HuH-7 (cell line): ENCODE measurements at places on chromosomes 6 and 20.

DNA sequence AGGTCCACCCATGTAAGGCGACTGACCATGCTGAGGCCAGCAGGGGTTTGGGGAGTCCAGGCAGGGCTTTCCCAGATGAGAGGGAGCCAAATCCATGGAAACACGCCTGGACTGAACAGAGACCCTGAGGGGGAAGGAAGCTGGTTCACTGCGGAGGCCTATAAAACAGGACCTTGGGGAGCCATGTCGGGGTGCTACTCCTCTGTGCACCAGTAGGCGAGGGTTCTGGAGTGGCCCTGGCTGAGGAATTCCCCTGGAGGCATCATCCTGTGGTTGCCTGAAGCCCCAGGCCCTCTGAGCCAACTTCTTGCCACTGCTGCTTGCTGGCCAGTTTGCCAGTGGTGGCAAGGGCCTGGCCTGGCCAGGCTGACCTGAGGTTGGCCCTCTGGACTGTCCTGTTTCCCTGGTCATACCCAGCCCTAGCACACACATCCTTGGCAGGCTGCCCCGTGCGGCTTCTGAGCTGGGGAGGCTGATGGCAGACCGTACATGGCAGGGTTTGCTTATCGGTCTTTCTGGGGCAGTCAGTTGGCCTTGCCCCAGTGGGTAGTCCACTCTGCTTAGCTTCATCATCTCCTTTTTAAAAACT is 2.2 kb upstream of the LRRN4 start:
- DNase-seq, result no peak

DNA sequence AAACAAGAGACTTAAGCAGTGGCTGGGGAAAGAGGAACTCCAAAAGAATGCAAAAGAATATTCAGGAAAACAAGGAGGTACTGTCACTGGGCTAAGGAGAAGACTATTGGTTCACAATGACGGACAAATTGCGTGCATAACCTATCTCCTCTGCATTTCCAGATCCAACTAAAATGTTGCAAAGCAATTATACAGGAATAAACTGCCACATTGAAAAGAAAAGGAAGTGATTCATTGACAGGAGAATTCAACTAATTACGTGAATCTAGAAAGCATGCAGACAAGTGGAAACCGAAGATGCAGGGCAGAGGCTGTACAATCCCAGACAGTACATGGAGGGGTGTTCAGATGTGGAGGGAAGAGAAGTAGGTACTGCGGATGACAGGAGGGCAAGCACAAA is 152.8 kb upstream of the RIPOR2 start:
- no peak for DNase-seq

DNA sequence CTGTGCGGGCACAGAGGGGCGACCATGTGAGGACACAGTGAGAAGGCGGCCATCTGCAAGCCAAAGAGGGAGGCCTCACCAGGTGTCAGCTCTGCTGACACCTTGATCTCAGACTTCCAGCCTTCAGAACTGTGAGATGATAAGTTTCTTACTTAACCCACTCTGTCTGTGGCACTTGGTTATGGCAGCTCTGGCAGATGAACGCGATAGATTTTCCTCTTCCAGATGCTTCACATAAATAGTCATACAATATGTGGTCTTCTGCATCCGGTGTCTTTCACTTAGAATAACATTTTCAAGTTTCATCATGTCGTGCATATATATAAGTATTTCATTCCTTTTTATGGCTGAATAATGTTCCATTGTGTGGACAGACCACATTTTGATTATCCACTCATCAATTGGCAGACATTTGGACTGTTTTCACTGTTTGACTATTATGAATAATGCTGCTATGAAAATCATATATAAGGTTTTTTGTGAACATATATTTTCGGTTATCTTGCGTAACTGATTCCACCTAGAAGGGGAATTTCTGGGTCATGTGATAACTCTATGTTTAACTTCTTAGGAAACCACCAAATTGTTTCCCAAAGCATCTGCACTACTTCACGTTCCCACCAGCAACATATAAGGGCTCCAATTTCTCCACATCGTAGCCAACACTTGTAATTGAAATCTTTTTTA is 30.2 kb downstream of the PRR18 start:
- no peak for DNase-seq

- no peak for DNase-seq
These were observed 45.4 kb downstream of the SYNJ2 start for GRCh38 chr6:158026901-158027589.

DNA sequence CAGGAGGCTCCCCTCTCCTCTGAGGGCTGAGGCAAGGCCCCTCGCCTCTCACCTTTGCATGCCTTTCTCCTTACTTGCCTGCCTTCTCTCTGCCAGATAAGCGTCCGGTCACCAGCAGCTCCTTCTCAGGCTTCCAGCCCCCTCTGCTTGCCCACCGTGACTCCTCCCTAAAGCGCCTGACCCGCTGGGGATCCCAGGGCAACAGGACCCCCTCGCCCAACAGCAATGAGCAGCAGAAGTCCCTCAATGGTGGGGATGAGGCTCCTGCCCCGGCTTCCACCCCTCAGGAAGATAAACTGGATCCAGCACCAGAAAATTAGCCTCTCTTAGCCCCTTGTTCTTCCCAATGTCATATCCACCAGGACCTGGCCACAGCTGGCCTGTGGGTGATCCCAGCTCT is 21.3 kb upstream of the PPARD start:
- DNase-seq, result no peak

DNA sequence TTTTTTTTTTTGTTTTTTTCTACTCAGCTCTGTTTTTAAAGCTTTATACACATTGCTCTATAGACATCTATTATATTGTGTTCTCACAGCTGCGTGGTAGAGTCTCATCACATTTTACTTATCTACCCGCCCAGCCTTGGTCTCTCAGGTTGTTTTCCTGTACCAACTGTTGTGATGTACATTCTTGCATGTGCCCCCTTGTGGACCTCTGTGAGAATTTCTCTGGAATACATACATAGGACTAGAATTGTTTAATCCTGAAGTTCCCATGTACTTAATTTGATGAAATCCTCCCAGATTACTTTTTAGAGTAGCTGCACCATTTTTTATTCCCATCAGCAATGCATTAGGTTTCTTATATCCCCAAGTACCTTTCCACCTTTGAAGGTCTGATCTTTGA is 40.4 kb upstream of the TINAG start:
- peak; percentile 2 for DNase-seq

DNA sequence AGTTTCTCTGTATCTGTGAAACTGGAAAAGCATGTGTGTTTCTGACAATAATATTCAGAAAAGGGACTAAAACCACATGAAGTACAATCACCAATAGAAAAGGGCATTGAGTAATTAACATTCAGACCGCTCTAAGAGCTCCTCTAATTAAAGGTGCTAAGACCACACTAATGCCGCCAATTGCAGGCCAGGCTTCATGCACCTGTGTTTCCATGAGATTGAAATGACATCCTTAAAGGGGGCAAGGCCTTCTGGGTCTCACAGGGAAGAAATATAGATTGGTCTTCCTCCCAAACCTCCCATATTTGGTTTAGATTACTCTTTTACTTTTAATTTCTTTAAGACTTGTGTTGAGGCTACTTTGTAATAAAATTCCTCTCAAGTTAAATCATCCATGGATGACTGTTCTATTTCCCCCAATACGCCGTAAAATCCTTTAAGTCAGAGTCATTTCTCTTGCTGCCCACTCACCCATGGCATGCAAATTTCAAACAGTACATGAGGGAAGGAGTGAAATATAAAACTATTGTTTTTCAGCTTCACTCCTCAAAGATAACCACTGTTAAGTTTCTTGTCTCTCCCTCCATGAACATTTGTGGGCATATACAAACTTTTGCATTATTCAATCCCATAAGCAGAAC is 110.6 kb downstream of the UBE3D start:
- DNase-seq, result no peak

DNA sequence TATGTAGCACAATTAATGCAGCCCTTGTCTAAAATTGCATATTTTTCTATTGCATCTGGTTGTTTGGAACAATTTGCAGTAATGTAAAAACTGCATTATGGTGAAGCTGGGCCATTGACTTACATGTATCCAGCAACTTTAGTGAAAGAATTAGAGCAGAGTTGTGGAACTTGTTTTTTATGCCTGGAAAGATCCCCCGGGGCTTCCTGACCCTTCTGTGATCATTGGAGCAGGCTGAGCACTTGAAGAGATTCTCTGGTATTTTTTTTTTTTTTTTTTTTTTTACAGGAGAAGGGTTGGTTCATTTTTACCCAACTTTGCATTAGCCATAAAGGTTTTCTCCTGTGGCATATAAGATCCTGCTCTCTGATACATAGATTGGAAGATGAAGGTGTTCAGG is 45.0 kb downstream of the LIN28B start:
- no peak for DNase-seq

- DNase-seq, result no peak
These were observed 112.1 kb upstream of the EYS start for GRCh38 chr6:65819152-65819551.

DNA sequence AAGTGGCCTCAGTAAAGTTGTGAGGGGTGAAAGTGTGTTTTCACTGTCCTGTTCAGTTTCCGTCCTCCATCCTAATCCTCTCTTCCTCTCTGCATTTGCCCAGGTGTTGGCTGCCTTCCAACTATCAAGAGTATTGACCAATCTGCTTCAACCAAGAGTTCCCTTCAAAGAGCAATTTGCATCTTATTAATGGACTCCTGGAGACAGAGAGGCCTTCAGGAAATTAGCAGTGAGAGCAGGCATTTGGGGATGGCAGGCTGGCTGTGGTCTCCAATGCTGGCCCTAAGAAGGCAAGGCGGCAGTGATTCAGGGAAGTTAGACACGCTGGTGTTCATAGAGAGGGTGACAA is 77.2 kb downstream of the GPR6 start:
- no peak for DNase-seq

GRCh38 chr6:85449818-85450759 is at the start of gene NT5E:
NT5E (plus strand) TSS chr6:85450083; CDS start chr6:85450140, 57 bp downstream.
- peak; percentile 82 for DNase-seq

DNA sequence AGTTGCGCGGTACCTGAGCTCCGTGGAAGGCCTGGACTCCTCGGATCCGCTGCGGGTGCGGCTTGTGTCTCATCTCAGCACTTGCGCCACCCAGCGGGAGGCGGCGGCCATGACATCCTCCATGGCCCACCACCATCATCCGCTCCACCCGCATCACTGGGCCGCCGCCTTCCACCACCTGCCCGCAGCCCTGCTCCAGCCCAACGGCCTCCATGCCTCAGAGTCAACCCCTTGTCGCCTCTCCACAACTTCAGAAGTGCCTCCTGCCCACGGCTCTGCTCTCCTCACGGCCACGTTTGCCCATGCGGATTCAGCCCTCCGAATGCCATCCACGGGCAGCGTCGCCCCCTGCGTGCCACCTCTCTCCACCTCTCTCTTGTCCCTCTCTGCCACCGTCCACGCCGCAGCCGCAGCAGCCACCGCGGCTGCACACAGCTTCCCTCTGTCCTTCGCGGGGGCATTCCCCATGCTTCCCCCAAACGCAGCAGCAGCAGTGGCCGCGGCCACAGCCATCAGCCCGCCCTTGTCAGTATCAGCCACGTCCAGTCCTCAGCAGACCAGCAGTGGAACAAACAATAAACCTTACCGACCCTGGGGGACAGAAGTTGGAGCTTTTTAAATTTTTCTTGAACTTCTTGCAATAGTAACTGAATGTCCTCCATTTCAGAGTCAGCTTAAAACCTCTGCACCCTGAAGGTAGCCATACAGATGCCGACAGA is 9.9 kb downstream of the HEY2 start:
- DNase-seq, result peak; percentile 86

DNA sequence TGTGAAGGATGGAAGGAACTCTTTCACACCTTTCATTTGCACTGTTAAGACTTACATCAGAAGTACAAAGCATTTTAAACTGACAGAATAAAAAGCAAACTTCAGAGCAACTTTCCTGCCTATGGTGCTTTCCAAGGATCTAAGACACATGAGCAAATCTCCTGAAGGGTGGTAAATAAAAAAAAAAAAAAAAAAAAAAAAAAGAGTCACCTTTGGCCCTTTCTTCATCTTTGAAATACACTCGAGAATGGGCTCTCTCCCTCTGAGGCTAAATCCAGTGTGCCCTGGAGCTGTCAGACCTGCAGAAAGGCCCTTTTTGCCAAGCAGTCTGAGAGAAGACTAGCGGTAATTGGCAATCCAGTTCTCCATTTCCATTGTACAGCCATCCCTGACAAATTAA is 1113.8 kb upstream of the FLRT3 start:
- no peak for DNase-seq

DNA sequence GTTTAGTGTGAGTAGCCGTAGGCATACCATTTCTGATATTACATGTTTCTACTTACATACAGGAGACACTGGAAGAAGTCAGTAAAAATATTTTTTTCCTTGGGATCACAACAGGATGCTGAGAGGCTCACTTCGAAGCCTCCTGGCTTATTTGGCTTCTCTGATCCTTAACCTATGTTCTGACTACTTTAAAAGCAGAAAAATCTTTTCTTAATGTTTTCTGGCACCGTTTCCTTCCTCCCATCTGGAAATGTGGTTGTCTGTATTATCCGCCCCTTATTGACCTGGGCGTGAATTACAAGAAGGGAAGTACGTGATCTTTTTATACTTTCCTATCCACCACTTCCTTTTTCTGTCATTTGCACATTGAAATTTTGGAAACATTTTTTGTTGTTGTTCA is 379.6 kb downstream of the COL12A1 start:
- DNase-seq, result no peak

- DNase-seq, result no peak
These were observed 7.4 kb upstream of the LAMP5 start for GRCh38 chr20:9506964-9507369.

- DNase-seq, result no peak
These were observed 398.0 kb upstream of the PLCB4 start for GRCh38 chr20:8670893-8671215.

DNA sequence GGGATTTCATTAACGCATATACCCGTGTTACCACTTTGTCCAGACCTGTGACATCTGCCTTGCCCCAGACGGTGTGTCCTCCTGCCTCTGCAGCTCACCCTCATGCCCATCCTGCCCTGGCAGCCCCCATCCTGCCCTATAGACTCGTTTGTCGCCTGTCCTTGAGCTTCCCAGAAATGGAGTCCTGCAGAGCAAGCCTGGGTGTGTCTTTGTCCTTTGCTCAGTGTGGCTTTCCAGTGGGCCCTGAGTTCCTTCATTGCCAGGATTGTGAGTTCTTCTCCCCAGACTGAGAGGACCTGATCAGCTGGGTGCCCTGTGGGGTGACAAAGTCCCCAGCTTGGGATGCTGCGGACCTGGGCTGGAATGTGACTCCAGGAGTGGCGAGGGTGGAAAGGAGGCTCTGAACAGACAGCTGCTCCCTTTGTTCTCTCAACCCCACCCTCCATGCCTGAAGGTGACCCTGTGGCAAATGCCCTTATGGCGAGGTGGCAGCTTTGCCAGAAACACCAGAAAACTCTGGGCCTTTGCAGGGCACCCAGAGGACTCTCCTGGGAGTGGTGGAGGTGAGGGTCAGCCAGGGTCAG is 2.4 kb upstream of the CST3 start:
- DNase-seq, result no peak

DNA sequence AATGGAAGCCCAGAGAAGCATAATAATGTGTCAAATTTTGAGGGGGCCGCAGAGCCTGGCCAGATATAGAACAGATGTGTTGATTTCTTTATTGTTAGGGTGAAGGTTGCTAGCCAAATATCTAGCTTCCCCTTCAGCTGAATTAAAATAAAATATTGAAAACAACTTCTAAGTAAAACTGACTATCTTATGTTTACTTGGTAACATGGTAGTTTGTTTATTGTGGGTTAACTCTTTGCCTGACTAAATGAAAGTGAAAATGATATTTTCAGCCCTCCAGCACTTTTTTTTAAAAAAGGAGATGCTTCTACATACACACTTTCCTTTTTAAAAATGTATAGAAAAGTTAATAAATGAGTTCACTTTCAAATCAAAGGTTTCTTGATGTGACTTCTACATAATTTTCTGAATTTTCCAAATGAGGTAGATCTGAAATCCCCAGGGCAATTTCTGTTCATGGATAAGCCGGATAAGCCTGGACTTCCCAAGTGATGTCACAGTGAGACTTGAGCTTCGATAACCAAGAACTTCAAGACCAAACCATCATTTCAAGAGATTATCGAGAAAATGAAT is 172.1 kb upstream of the OLIG3 start:
- DNase-seq, result no peak
